Smooth muscle cell of the pulmonary artery (primary cell): ENCODE measurements at places on chromosomes 7 and 10. TPM values are rescaled to one million over a fixed set of nuclear protein-coding genes. Genes with fewer than 3 reads are reported as not detected.

CYP3A5 gene
- total RNA-seq, result not detected in 2 replicates

EN2 gene
- total RNA-seq, result not detected in 2 replicates

RELN gene
- total RNA-seq, result 86.7 and 200 TPM in 2 replicates

EPO gene
- total RNA-seq, result not detected in 2 replicates

HTRA1 gene
- 591 and 835 TPM in 2 replicates for total RNA-seq

RAB19 gene
- total RNA-seq, result not detected in 2 replicates

GPR146 gene
- 16.4 and 16.7 TPM in 2 replicates for total RNA-seq

TMEM273 gene
- 0.13 and 0.33 TPM in 2 replicates for total RNA-seq

ALDH18A1 gene
- total RNA-seq, result 183 and 185 TPM in 2 replicates

OR6B1 gene
- not detected in 2 replicates for total RNA-seq

COL1A2 gene
- total RNA-seq, result 7,425 and 10,972 TPM in 2 replicates

GFRA1 gene
- 0.39 and 0.43 TPM in 2 replicates for total RNA-seq

LBX1 gene
- total RNA-seq, result not detected in 2 replicates

PAPOLB gene
- total RNA-seq, result 0.07 and 0.39 TPM in 2 replicates

DOCK4 gene
- 15.1 and 20.3 TPM in 2 replicates for total RNA-seq

BLNK gene
- 0.07 TPM in 1 of 2 replicates, not detected in the other for total RNA-seq

ZPBP gene
- total RNA-seq, result not detected in 2 replicates

ATP6V0A4 gene
- 0.10 TPM in 1 of 2 replicates, not detected in the other for total RNA-seq

MAGI2 gene
- total RNA-seq, result 9.8 and 14.9 TPM in 2 replicates

ANKRD30A gene
- total RNA-seq, result not detected in 2 replicates

CYP2C19 gene
- total RNA-seq, result not detected in 2 replicates

OPN4 gene
- not detected in 2 replicates for total RNA-seq

IFIT5 gene
- total RNA-seq, result 10.4 and 20.9 TPM in 2 replicates

COL13A1 gene
- total RNA-seq, result 5.0 and 38.9 TPM in 2 replicates

SNCG gene
- total RNA-seq, result 4.5 and 13.0 TPM in 2 replicates

ZFAND2A gene
- total RNA-seq, result 12.2 and 13.6 TPM in 2 replicates

LIPK gene
- not detected in 2 replicates for total RNA-seq

ALOX5 gene
- not detected in 2 replicates for total RNA-seq
